WTC11 (cell line): ENCODE measurements at places on chromosomes 13 and 19. TPM values are rescaled to one million over a fixed set of nuclear protein-coding genes. Genes with fewer than 3 reads are reported as not detected.

GPC6 gene
- total RNA-seq, result 19.5 to 24.3 TPM (median 24.2 TPM) in 3 replicates

KLF2 gene
- 0.82 to 1.1 TPM (median 1.0 TPM) in 3 replicates for total RNA-seq

ITPKC gene
- 10.4 to 13.8 TPM (median 10.6 TPM) in 3 replicates for total RNA-seq

CYP2A6 gene
- total RNA-seq, result 0.25 to 0.80 TPM (median 0.28 TPM) in 3 replicates

PODNL1 gene
- 1.1 to 1.4 TPM (median 1.4 TPM) in 3 replicates for total RNA-seq

ATP4A gene
- total RNA-seq, result 0.59 to 1.2 TPM (median 1.1 TPM) in 3 replicates

CGB5 gene
- total RNA-seq, result 0.30 to 0.62 TPM (median 0.35 TPM) in 3 replicates

MCEMP1 gene
- total RNA-seq, result not detected in 3 replicates

TEX29 gene
- 0.32 to 0.68 TPM (median 0.37 TPM) in 3 replicates for total RNA-seq

SBSN gene
- 0.15 to 0.39 TPM in 2 of 3 replicates, not detected in the other for total RNA-seq

PBX4 gene
- total RNA-seq, result 3.2 to 4.5 TPM (median 3.5 TPM) in 3 replicates

ATP1A3 gene
- total RNA-seq, result 28.2 to 34.2 TPM (median 30.9 TPM) in 3 replicates

NDUFS7 gene
- total RNA-seq, result 136 to 149 TPM (median 139 TPM) in 3 replicates

MEIS3 gene
- 38.5 to 51.1 TPM (median 48.4 TPM) in 3 replicates for total RNA-seq

ELAVL3 gene
- total RNA-seq, result 1.4 to 3.0 TPM (median 1.6 TPM) in 3 replicates

CABP5 gene
- total RNA-seq, result not detected in 3 replicates

SIGLEC11 gene
- total RNA-seq, result not detected in 3 replicates

STOML3 gene
- not detected in 3 replicates for total RNA-seq

ZNF329 gene
- total RNA-seq, result 16.3 to 18.3 TPM (median 16.5 TPM) in 3 replicates

SHISA7 gene
- 0.79 to 0.94 TPM (median 0.87 TPM) in 3 replicates for total RNA-seq

SIGLEC8 gene
- total RNA-seq, result not detected in 3 replicates

MBD3L3 gene
- total RNA-seq, result not detected in 3 replicates

LMTK3 gene
- 15.9 to 19.4 TPM (median 19.1 TPM) in 3 replicates for total RNA-seq

PRDX2 gene
- 378 to 447 TPM (median 447 TPM) in 3 replicates for total RNA-seq

ZNF835 gene
- total RNA-seq, result 0.16 to 0.17 TPM in 2 of 3 replicates, not detected in the other

ZNF841 gene
- 17.5 to 27.9 TPM (median 21.8 TPM) in 3 replicates for total RNA-seq

KANK2 gene
- 31.8 to 35.1 TPM (median 33.2 TPM) in 3 replicates for total RNA-seq

RFPL4A gene
- not detected in 3 replicates for total RNA-seq

FGF14 gene
- total RNA-seq, result 0.18 to 0.80 TPM (median 0.28 TPM) in 3 replicates

KRTDAP gene
- total RNA-seq, result 1.3 to 3.2 TPM (median 1.7 TPM) in 3 replicates

LILRA1 gene
- not detected in 3 replicates for total RNA-seq

SLC46A3 gene
- 0.39 to 0.79 TPM (median 0.55 TPM) in 3 replicates for total RNA-seq

RNF17 gene
- total RNA-seq, result 0.05 TPM in 1 of 3 replicates, not detected in the others

CGB8 gene
- 0.31 TPM in 1 of 3 replicates, not detected in the others for total RNA-seq

PINLYP gene
- 6.4 to 11.3 TPM (median 10.6 TPM) in 3 replicates for total RNA-seq

LRRC63 gene
- total RNA-seq, result 0.11 TPM in 1 of 3 replicates, not detected in the others

IGLON5 gene
- 41.2 to 64.1 TPM (median 60.2 TPM) in 3 replicates for total RNA-seq

IGFL4 gene
- total RNA-seq, result 0.20 to 0.37 TPM (median 0.34 TPM) in 3 replicates

SBK2 gene
- total RNA-seq, result 5.2 to 6.4 TPM (median 5.8 TPM) in 3 replicates

FCAR gene
- total RNA-seq, result 0.22 to 0.39 TPM in 2 of 3 replicates, not detected in the other

OLFM2 gene
- 66.0 to 93.3 TPM (median 91.8 TPM) in 3 replicates for total RNA-seq

SOX21 gene
- total RNA-seq, result 6.4 to 11.4 TPM (median 6.4 TPM) in 3 replicates

COL4A2 gene
- total RNA-seq, result 102 to 109 TPM (median 106 TPM) in 3 replicates

SELENOW gene
- total RNA-seq, result 391 to 430 TPM (median 422 TPM) in 3 replicates

TTYH1 gene
- total RNA-seq, result 35.9 to 38.2 TPM (median 37.1 TPM) in 3 replicates

SMIM44 gene
- total RNA-seq, result not detected in 3 replicates

LGALS14 gene
- total RNA-seq, result not detected in 3 replicates
